ENCODE measurements at places on chromosomes 1 and 21.
A peak's percentile ranks its signal among the peaks of the same experiment; 100 is the strongest.

DNA sequence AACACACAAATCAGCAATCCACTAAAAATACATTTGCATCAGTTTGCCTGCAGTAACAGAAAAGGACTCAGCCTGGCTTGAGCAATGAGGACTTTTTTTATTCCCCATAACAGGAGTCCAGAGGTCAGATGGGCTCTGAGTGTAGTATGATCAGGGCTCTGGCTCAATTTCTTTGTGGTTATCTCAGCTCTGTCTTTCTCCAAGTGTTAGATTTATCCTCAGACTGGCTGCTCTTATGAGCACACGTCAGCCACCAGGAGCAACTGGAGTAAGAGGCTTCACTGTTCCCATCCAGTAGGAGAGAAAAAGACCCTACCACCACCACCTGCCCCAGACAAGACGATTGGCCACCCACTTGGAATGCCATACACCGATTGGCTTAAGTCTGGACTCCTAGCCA is 36.2 kb upstream of the KLHDC7A start:
- no peak for DNase-seq

- DNase-seq, result peak; percentile 53
Measured at GRCh38 chr1:183243161-183244050, 57.3 kb downstream of the LAMC2 start.

DNA sequence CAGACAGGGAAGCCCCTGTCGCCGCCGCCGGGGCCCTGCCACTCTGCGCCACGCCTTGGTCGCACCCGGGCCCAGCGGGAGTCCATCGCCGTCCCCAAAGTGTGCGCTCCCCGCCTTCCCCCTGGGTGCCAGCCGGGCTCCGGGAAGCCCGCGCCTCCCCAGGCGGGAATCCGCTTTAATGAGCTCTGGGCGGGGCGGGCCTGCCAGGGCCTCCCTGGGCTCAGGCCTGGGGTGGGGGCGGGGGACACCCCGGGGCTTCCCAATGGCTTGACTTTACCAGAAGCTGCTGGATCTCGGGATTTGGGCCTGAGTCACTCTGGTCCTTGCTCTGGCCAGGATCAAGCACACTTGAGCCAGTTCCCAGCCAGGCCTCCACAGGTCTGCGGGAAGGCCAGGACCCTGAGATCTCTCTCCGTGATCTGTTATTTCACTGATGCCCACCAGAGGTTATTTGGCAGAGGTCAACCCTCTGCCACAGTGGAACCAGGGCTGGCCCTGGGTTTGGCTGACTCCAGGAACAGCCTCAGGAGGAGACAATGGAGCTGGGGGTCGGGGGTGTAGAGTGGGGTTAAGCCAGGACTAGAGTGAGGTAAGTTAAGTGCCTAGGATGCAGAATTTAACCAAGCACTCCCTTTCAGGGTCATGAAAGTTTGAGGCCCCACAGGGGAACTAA is 178.4 kb upstream of the EDN2 start:
- peak; percentile 54 for DNase-seq

GRCh38 chr1:234229581-234230387 is 143.5 kb upstream of the COA6 start:
- no peak for DNase-seq

GRCh38 chr1:101311146-101311920 is 74.5 kb downstream of the S1PR1 start:
- no peak for DNase-seq

DNA sequence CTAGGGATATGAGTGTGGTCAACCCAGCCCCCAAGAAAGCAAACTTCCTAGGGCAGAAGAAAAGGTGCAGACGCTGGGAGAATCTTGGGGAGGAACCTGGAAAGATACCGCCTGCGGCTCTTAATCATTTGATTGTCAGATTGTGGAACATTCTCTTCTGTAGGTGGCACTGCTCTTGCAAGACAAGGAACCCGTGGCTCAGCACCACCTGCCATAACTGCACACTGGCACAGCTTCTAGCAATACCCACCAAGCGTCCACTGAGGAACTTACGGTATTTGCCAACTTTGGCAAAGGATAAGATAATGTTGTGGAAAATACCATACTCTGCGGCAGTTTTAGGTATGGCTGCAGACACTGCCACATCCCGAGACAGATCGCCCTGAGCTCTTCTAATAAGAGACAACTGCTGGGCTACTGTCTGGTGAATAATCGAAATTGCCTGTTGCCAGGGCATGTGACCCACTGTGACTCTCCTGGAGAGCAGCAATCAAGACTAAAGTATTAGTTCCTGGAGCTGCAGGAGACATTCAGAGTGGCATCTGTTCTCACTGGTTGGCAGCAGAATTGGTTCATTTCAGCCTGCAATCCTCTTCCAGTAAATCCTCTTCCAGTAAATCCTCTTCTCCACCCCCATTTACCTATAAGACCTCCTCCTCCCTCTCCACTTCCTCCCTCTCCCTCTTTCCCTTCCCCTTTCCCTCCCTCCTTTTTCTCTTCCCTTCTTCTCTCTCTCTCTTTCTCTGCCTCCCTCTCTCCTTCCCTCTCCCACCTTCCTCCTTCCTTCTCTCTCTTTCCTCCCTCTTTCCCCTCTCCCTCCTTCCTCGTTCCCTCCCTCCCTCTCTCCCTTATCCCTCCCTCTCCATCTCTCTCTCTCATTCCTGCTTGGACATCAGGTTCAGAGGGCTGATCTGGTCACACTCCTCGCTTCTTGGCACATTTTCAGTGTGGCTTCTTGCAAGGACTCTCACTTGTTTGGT is 49.7 kb upstream of the B3GALT5 start:
- DNase-seq, result no peak

- no peak for DNase-seq
Measured at GRCh38 chr1:230240446-230241086, 173.5 kb downstream of the GALNT2 start.

DNA sequence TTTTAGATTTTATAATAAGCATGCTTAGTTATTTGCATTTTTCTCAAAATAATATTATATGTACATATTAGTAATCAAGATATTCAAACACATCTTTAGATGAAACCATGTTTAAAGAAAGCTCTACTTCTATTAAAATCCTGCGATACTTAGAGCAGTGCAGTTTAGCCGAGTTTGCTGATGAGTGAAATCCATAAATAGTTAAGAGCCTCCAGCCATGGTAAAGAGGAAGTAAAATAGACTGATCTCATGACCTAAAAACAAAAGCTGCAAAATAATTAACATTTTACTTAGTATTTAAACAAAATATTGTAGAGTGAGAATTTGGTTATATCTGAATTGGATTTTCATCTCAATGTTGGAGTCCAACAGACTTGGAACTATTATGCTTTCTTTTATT is 147.4 kb upstream of the NRIP1 start:
- DNase-seq, result no peak

DNA sequence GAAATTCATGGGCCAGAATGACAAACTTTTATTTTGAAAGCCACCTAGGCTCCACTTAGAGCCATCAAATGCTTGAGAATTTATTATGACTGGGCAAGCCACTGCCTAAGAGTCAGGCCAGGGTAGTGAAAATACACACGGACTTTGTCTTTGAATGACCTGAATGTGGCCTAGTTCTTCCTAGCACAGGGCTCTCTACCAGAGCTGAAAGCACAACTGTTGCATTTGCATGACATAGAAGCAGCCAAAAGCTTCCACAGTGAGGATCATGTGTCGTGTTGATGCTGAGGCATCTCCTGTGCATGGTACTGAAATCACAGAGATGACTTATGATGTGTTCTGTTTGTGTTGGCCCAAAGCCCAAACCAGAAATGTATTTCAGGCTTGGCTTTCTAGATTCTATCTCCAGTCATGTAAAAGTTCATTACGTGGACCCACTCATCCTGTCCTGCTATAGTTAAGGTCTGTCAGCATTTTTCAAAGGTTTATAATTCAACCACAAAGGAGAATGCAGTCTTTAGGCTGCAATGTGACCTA is 164.0 kb upstream of the UBE2U start:
- DNase-seq, result peak; percentile 98
